CD4-positive, alpha-beta memory T cell (primary cell): ENCODE measurements at places on chromosomes 11 and 22. TPM values are rescaled to one million over a fixed set of nuclear protein-coding genes. Genes with fewer than 3 reads are reported as not detected.

- no peak for DNase-seq
Measured at GRCh38 chr22:29604076-29604360, 585 bp downstream of the NF2 start.

HPX gene
- not detected for polyA plus RNA-seq

GGTLC2 gene
- polyA plus RNA-seq = not detected

BAIAP2L2 gene
- not detected for polyA plus RNA-seq

SERPIND1 gene
- polyA plus RNA-seq = 0.07 TPM

ELF5 gene
- not detected for polyA plus RNA-seq

DNA sequence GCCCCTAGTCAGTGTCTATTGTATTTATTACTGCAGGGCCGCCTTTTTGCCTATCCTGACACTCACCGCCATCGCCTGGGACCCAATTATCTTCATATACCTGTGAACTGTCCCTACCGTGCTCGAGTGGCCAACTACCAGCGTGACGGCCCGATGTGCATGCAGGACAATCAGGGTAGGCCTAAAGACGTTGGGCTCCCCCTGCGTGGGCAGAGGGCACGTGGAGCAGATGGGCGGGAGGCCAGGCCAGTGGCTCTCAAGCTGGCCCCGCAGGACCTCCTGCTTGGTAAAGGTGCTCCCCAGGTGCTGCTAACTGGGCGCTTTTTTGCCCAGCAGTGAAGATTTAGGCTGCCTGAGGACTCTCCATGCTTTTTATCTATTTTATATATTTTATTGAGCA lies 22.5 kb downstream of the CAT start:
- DNase-seq = no peak

DNA sequence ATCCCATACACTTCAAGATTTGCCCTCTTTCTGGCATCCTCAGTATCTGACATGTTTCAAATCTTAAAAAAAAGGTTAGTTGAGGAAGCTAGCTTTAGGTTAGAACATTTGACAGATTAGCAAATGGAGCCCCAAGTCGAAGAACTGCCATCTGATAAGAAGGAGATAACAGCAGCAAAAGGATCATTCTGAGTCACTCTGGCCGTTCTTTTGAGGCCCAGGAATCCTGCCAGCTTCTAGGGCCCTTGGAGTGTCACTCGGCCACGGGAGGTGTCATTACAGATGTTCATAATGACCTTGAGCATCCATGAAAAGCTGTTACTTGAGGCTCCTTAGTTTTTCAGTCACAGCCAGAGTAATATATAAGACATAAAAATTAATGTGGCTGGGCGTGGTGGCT lies 132.1 kb upstream of the RASSF10 start:
- DNase-seq = no peak

- no peak for DNase-seq
Measured at GRCh38 chr22:49994361-49995040, 18.1 kb downstream of the IL17REL start.

DNA sequence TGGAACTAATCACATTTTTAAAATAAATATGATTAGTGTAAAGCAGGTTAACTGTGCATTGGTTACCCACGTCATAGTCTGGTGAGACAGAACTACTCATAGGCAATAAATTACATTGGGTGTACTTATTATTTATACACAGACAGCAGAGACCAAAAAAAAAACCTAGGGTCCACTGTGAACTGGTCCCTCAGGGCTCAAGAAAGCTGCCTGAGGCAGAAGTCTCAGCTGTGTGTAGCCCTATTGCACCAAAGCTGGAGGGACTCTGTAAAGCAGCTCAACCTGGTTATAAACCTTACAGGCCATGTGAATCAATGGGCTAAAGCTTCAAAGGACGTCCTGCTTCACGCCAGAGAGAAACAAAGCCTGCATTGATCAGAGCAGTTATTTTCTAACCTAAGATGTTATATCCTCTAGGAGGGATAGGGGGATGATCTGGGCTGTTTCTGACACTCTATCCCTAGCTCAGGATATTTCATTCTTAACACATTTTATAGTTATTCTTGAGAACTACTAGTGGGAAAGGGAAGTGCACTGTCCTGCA lies 432.2 kb upstream of the ANO3 start:
- DNase-seq = no peak

LIPT2 gene
- polyA plus RNA-seq = 19.6 TPM

DNA sequence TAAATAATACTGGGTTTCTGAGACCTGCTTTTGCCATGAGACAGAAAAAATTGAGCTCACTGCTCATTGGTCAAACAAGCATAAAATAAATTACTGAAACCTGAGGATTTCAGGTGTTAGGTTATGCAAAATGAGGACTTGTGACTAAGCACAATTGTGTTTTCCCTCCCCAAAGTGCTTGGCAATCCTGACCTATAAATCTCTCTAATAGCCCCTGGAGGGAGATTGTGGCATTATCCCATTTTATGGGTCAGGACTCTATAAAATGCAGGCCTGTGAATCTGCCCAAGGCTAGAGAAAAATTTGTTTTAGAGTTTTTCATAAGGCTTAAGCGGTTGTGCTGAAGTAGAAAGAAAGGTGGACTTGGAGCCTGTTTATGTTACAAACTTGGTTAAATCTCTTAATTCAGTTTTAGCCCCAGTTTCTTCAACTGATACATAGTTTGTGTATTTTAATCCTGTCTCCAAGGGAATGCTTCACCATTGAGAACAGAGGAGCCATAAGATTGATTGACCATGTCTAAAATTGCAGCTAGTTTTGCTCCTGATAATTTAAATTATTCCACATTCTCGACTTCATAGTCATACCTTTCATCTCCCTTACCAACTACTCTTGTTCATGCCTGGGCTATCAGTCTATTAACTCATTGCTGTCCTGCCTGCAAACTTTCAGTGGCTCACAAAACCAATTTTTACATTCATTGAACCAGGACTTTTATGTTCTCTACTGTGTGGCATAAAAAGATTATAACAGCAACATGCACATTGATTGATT lies 63.6 kb upstream of the LRRC4C start:
- no peak for DNase-seq

DNA sequence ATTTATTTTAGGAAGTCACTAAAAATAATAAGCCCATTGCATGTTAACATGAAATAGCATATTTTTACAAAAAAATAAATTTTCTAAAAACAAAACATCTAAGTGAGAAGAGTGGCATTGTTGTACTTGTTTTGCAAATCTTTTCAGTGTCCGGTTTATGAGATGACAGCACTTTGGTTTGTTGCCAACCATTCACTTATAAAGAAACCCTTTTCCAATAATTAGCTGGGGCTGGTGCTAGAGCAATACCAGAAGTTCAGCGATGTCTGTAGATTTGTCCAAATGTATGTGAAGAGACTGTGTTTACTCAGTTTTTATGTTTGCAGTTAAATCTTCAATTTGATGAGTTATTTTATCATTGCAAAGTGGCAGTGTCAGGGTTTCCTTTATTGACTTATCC lies 22.1 kb upstream of the KRTAP5-7 start:
- no peak for DNase-seq

DERL3 gene
- polyA plus RNA-seq = 1.5 TPM

DNA sequence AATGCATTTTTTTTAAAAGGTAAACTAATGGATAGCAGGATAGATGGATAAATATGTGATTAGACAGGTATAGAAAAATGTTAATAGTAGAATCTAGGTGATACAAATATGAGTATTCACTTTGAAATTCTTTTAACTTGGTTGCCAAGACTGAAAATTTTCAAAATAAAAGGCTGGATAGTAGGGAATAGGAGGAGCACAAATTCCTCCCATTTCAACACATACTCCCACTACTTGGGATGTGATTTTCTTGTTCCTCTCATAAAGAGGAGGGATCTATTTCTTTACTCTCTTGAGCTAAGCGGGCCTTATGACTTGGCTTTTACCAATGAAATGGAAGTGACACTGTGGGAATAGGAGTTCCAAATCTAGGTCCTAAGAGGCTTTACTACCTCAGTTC lies 35.9 kb downstream of the PIK3C2A start:
- DNase-seq = no peak

RBMXL2 gene
- not detected for polyA plus RNA-seq

GRCh38 chr11:127217452-127218274 lies 217.1 kb upstream of the KIRREL3 start:
- no peak for DNase-seq

APOBEC3G gene
- 110 TPM for polyA plus RNA-seq

USP2 gene
- polyA plus RNA-seq = 0.21 TPM

- DNase-seq = no peak
Measured at GRCh38 chr11:28107191-28107749, 686 bp downstream of the KIF18A start.

KRTAP5-10 gene
- polyA plus RNA-seq = not detected
